ENCODE measurements at places on chromosomes 12 and 14. TPM values are rescaled to one million over a fixed set of nuclear protein-coding genes. Genes with fewer than 3 reads are reported as not detected.

DNA sequence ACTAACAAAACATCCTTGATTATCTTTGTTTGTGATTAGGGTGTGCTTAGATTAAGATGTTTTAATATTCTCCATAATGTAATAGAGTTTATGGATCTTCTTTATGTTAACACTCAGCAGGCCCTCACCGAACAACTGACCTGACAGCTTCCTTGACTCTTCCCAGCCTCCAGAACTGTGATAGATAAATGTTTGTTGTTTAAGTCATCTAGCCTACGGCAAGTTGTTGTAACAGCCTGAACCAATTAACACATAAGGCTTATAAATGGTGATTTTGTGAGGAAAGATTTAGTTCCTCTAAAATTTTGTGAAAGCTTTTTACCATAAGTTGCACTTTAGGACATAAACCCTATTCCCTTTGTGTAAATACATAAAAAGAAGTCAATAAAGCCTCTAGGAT, 156.5 kb upstream of the DCN start:
- DNase-seq: no peak

DNA sequence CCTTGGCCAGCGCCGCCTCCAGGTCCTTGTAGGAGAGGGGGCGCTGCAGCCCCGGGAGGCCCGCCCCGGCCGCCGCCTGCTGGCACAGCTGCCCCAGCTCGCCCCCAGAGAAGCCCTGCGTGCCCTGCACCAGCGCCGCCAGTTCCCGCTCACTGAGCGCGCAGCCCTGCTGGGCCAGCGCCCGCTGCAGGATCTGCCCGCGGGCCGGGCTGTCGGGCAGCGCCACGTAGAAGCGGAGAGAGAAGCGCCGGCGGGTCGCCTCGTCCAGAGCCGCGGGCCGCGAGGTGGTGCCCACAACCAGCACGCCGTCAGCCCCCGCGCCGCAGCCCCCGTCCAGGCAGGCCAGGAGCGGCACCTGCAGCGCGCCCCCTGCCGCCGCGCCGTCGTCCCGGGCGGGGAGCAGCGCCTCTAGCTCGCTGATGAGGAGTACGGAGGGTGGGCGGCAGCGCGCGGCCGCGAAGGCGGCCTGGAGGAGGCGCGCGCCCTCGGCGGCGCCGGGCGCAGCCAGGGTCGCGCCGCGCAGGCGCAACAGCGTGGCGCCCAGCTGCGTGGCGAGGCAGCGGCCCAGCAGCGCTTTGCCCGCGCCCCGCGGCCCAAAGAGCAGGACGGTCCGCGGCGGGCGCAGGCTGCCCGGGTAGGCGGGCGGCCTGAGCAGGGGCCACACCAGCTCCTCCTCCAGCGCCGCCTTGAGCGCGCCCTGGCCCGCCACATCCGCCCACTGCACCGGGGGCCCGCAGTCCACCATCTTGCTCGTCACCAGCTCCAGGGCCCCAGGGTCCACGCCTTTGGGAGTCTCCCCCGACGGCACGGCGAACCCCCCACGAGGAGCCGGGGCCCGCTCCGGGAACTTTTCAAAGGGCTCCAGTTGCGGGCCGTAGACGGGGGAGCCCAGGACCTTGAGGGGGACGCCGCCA, 27.7 kb downstream of the FIGNL2 start:
- peak; percentile 88 for DNase-seq

Gene CFAP251
- total RNA-seq: 1.6 TPM

Gene CIDEB
- total RNA-seq: 12.9 TPM

Gene LMNTD1
- not detected for total RNA-seq

Gene PTGER2
- 9.6 TPM for total RNA-seq

Gene BEGAIN
- 2.6 TPM for total RNA-seq

Gene ALX1
- not detected for total RNA-seq
